ENCODE measurements at places on chromosomes 4 and X.

DNA sequence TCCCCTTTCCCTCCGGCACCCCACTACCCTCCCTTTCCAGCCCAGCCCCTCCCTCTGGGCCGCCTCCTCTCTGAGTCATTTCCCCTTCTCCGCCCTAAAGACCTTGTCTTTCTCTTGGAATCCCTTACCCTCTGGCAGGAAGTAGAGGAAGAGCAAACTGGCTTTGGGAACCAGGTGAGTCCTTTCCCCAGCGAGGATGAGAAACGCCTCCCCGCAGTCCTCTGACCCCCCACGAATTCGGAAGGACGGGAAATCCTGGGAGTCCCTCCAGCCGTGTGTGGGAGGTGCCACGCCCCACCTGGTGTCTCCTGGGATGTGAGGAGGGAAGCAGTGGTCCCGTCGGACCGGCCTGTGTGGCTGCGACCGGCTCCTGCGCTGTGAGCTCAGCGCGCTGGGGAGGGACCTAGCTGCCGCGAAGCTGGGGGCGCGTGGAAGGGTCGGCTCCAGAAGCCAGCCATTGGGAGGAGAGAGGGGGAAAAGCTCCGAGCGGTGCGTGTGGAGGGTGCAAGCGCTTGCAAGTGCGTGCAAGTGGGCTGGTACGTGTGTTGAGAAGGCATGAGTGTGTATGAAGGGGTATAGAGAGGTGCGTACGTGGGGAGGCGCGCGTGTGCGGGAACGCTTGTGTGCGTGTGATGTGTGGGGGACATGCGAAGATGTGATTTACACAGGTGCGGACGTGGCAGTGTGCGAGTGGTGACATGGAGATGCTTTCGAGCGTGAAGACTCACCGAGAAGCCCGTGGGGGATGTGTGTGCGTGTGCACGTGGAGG lies 46.3 kb downstream of the TEX13B start:
- H3K4me1 ChIP-seq, result no peaks in the 10 kb centered on the region
- no peak overlapping the region for H3K4me3 ChIP-seq

GRCh38 chrX:103063918-103064434 lies at the start of gene BEX1:
TSS of gene BEX1 (minus strand) at chrX:103064171. CDS start at chrX:103063274, 897 bp downstream.
- H3K27me3 ChIP-seq, result peaks cover 24% of the 10 kb centered on the region
- H3K36me3 ChIP-seq, result no peaks in the 10 kb centered on the region
- H3K4me1 ChIP-seq, result peaks cover 2% of the 10 kb centered on the region
- no peak within 1 kb of the TSS for H3K27ac ChIP-seq
- no peak within 1 kb of the TSS for H3K4me3 ChIP-seq

GRCh38 chr4:111043286-111043685 lies 420.4 kb upstream of the PITX2 start:
- H3K36me3 ChIP-seq, result no peaks in the 10 kb centered on the region
- no peaks in the 10 kb centered on the region for H3K27me3 ChIP-seq
- H3K4me1 ChIP-seq, result no peaks in the 10 kb centered on the region
- H3K4me3 ChIP-seq, result no peak overlapping the region
- no peak for DNase-seq

GRCh38 chr4:89821612-89822011 lies 15.3 kb downstream of the SNCA start:
- H3K36me3 ChIP-seq, result peaks cover 3% of the 10 kb centered on the region
- no peak overlapping the region for H3K27ac ChIP-seq
- peaks cover 5% of the 10 kb centered on the region for H3K27me3 ChIP-seq
- H3K4me1 ChIP-seq, result no peaks in the 10 kb centered on the region
- no peak overlapping the region for H3K4me3 ChIP-seq

- no peak overlapping the region for H3K27ac ChIP-seq
- H3K4me3 ChIP-seq, result no peak overlapping the region
- no peaks in the 10 kb centered on the region for H3K4me1 ChIP-seq
- no peak for DNase-seq
Measured at GRCh38 chr4:136637071-136637777, 895.1 kb downstream of the PCDH18 start.

- H3K27me3 ChIP-seq, result peaks cover 14% of the 10 kb centered on the region
- no peaks in the 10 kb centered on the region for H3K4me1 ChIP-seq
- no peak overlapping the region for H3K27ac ChIP-seq
- no peak for DNase-seq
Measured at GRCh38 chr4:76377481-76377901, 43.5 kb downstream of the CCDC158 start.

DNA sequence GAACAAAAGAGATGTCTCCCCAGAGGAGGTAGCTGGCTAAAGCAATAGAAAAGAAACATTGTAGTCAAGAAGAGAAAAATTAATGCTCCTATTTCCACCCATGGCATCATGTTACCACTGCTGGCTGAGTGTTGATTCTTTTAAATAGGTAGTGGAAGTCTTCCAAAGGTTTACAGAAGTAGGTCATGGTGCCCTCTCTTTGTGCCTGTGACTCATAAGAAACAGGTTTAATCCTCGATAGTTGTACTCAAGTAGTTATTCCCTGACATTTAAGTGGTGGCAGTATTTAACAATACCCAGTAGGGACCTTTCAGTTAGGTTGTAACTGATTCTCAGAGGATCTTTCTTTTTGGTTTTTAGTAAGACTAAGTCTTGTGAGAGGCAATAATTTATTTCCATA lies 247.8 kb downstream of the TEX13A start:
- no peaks in the 10 kb centered on the region for H3K36me3 ChIP-seq
- no peaks in the 10 kb centered on the region for H3K27me3 ChIP-seq
- no peak overlapping the region for H3K4me3 ChIP-seq
- DNase-seq, result no peak
- no peaks in the 10 kb centered on the region for H3K4me1 ChIP-seq
- no peak overlapping the region for H3K27ac ChIP-seq

DNA sequence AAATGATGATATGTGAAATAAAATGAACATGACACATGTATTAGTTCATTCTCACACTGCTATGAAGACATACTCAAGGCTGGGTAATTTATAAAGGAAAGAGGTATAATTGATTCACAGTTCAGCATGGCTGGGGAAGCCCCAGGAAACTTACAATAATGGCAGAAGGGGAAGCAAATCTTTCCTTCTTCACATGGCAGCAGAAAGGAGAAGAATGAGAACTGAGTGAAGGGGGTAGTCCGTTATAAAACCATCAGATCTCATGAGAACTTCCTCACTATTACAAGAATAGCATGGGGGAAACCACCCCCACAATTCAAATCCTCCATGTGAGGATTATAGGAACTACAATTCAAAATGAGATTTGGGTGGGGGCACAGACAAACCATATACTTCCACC lies 243.9 kb upstream of the GYPA start:
- H3K4me3 ChIP-seq, result no peak overlapping the region
- no peaks in the 10 kb centered on the region for H3K27me3 ChIP-seq
- no peak for DNase-seq

GRCh38 chr4:108796173-108796572 lies 33.3 kb upstream of the ETNPPL start:
- no peak overlapping the region for H3K27ac ChIP-seq
- no peak overlapping the region for H3K4me3 ChIP-seq
- H3K36me3 ChIP-seq, result no peaks in the 10 kb centered on the region

DNA sequence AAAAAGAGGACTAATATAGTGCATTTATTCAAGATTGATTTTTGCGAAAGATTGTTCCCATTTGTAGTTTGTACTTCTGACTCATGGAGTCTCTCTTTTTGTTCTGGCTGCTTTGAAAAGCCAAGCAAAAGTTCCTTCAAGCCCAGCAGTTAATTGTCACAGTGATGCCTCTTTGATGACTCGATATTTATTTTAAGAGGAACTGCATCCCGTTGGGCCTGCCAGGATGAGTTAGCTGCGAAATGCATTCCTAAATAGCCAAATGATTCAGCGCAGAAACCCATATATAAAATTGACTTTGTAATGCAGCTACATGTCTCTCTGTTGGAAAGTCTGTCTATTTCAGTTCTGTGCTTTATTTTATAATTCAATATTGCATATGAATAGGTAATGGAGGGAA lies 295.1 kb downstream of the GBA3 start:
- H3K36me3 ChIP-seq, result no peaks in the 10 kb centered on the region
- H3K4me1 ChIP-seq, result no peaks in the 10 kb centered on the region
- no peak overlapping the region for H3K27ac ChIP-seq
- no peaks in the 10 kb centered on the region for H3K27me3 ChIP-seq

GRCh38 chrX:109733613-109734083 lies 591 bp upstream of the ACSL4 start:
- H3K27me3 ChIP-seq, result no peaks in the 10 kb centered on the region
- peaks cover 43% of the 10 kb centered on the region for H3K4me1 ChIP-seq
- peak overlapping the region; percentile 87 for H3K27ac ChIP-seq

DNA sequence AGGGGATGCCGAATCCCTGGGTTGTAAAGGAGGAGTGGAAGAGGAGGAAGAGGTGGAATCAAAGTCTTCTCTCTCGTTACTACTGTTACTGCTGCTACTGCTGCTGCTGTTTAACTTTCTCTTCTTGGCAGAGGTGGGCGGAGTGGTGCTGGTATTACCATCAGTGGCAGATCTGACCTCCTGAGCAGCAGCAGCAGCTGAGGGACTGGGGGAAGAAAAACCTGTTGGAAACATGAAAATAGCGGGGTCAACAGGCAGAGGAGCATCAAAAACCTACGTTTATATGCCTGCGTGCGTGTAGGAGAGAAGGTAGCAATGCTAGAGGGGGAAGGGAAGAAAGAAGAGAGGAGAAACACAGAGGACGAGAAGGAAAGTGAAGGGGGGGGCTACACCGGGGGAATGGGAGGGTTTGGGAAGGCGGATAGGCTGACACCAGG lies 339 bp downstream of the CUL4B start:
- H3K4me3 ChIP-seq, result peak overlapping the region; percentile 93
- peaks cover 35% of the 10 kb centered on the region for H3K4me1 ChIP-seq
- peak; percentile 56 for DNase-seq
- H3K27ac ChIP-seq, result peak overlapping the region; percentile 98
- no peaks in the 10 kb centered on the region for H3K27me3 ChIP-seq
